Stimulated activated CD8-positive, alpha-beta memory T cell treated with anti-CD3 and anti-CD28 coated beads, Interleukin-12 subunit alpha, Interleukin-12 subunit beta, amount 100 ng/mL, for 4 hours (primary cell): ENCODE measurements at places on chromosomes 7 and 10.

GRCh38 chr7:136058546-136058945 is 81.4 kb upstream of the MTPN start:
- no peak for DNase-seq

- DNase-seq, result no peak
Observed at GRCh38 chr10:76031099-76031498, 599.7 kb downstream of the LRMDA start.

GRCh38 chr10:77106676-77107075 is 530.9 kb downstream of the KCNMA1 start:
- DNase-seq, result no peak

DNA sequence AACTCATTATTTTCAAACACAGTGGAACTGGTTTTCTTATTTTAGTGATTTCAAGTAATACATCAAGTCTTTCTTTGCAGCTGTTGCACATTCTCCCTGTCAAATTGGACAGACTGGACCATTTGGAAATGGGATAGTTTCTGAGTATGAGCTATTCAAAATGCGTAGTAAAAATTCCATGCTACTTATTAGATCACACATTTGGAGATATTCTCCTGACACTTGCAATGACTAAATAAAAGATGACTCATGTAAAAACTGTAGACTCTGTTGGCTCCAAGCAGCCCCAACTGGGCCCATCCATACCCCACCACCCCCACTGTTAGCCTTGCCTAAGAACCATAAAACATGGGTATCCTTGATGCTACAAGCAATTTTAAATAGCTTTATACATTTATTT is 25.9 kb upstream of the BICC1 start:
- no peak for DNase-seq

GRCh38 chr7:35699796-35700305 is 4.9 kb upstream of the HERPUD2 start:
- DNase-seq, result no peak

DNA sequence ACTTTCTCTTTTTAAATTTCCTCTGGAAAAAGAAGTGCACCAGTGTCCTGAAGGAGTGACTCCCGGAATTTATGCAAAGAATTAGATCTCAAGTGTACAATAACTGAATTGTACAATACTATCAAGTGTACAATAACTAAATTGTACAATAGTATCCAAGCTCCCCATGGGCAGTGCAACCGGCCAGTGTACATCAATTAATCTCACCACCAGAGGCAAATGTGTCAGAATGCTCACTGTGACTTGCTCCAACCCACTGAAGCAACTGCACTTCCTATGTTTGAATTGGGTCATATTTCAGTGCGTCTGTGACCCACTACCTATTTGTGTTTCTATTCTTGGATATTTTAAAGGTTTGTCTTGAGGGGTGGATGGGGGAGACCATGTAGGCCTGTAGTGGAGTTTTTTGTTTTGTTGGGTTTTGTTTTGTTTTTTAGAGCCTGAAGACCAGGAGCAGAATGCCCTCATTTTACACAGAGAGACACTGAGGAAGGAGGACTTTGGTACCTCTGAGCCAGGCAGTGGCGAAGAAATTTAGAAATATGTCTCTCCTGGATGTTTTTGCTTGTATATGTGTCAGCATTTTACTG is 78.5 kb upstream of the CTTNBP2 start:
- DNase-seq, result no peak

GRCh38 chr10:88389456-88389855 is 193.7 kb downstream of the RNLS start:
- no peak for DNase-seq

DNA sequence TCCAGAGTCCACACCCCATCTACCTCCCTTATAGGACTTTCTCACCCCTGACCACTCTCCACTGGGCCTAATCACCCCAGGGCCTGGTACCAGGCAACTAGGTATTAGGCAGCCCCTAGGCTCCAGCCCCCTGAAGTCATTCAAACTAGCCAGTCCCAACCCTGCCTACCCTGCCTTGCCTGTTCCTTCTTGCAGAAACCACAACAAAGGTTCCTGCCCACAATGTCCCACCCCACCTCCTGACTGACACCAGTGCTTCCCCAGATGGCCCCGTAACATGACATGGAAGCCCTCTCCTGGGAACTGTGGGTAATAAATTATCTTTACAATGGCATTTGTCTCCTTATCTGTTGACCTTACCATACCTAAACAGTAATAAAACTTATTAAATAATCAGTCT is 100.6 kb upstream of the PDE1C start:
- DNase-seq, result no peak

DNA sequence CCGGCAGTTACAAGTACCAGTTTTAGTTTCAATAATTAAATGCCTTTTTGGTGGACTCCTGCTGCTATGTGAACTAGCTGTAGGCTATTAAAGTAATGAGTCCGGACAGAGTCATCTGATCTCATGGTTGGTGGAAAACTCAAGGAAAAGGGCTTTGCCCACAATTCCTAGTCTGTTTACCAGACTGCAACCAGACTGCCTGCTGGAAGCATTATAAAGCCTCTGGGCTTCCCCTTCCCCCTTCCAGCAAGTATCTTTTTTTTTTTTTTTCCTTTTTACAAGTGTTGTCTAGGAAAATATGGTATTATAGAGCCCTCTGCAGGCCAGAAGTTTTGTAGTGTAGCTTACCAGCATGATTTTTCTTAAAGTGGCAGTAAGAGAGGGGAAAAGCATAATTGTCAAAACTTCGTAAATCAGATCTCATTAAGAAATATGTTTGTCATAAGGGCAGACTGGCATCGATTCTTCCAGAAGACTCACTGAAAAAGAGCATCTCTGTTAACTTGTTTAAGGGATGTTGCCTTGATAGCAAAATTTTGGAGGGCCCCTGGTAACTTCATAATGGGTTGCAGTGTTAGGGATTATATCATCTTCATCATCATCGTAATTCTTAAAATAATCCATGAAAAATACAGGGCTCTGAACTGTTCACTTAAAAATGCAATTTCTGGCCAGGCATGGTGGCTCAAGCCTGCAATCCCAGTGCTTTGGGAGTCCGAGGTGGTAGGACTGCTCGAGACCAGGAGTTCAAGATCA is 181.3 kb downstream of the TAX1BP1 start:
- DNase-seq, result no peak

DNA sequence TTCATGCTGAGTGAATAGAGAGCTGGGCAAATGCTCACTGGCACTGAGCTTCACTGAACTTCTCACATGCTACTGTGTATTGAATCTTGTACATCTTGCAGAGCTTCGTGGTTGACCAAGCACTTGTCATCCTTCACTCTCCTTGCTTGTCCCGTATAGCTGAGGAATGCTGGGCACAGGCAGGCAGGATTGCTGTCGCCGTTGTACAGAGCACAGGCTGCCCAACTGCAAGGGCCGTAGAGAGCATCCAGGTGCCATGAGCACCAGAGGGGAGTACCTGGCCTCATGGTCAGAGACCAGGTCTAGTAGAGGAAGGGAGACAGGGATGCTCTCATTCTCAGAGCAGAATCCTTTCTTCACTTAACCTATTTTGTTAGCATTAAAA is 99.8 kb upstream of the RET start:
- DNase-seq, result no peak

DNA sequence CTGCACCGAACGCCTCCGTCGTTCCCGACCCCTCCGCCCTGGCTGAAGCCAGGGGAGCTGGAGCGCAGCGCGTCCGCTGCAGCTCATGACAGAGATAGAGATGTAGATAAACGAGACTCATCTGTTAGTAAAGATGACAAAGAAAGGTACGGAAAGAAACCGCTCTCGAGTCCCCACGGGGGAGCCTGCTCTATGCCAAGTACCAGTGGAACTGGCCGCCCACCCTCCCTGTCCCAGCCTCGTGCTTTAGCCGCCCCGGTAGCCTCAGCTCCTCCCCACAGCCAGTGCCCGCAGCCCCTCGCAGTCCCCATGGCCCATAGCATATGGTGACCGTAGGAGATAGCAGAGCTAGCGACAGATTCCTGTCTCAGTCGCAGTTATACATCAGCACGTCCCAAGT is 344.7 kb upstream of the GALNT17 start:
- DNase-seq, result no peak

- DNase-seq, result no peak
Observed at GRCh38 chr10:110995301-110995700, 75.9 kb downstream of the SHOC2 start.

- no peak for DNase-seq
Observed at GRCh38 chr7:155020996-155021395, 18.1 kb upstream of the PAXIP1 start.

- DNase-seq, result no peak
Observed at GRCh38 chr10:69048103-69048502, 39.8 kb upstream of the SRGN start.
